Right cardiac atrium (tissue), 5 donors: ENCODE measurements at places on chromosomes 7 and 10.

DNA sequence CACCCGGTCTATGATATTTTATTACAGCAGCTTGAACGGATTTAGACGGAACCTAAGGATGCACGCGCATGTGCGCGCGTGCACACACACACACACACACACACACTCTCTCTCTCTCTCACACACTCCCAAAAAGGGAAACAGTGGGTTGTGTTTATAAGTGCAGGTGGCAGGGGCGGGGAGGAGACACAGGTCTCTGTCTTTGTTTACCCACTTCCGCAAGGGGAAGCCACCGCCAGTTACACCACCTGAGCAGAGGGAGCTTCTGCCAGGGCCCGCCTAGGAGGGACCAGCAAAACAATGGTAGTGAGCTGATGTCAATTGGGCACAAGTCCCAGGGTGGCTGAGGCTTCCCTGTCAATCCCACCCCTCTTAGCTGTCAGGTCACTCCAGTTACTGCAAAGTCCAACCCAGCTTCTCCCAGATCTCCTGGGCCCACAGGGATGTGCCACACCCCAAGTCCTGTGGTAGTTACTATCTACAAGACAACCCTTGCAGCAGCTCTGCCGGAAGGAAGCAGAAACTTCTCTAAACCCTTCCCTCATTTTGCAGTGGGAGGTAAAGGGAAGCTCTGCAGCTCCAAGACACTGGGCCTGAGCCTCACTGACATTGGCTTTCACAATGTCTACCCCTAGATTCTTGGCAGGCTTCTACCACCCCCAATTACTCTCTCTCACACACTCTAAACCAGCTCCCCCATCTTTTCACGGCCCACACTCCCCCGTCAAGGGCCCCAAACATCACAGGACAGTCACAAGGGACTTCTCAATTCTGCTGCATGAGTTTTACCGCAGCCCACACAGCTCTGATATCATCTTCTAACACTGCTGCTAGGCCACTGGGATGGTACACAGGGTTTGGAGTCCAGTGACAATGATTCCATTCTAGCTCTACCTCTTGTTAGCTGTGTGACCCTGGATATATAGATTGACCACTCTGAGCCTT lies 17.6 kb downstream of the ANXA11 start:
- no peak for DNase-seq

- no peak for DNase-seq
Observed at GRCh38 chr7:106775552-106775936, 89.5 kb upstream of the PIK3CG start.

- no peak for DNase-seq
Observed at GRCh38 chr7:29084832-29085231, 61.5 kb downstream of the CPVL start.

- no peak for DNase-seq
Observed at GRCh38 chr10:100006243-100006886, 3.4 kb downstream of the DNMBP start.

DNA sequence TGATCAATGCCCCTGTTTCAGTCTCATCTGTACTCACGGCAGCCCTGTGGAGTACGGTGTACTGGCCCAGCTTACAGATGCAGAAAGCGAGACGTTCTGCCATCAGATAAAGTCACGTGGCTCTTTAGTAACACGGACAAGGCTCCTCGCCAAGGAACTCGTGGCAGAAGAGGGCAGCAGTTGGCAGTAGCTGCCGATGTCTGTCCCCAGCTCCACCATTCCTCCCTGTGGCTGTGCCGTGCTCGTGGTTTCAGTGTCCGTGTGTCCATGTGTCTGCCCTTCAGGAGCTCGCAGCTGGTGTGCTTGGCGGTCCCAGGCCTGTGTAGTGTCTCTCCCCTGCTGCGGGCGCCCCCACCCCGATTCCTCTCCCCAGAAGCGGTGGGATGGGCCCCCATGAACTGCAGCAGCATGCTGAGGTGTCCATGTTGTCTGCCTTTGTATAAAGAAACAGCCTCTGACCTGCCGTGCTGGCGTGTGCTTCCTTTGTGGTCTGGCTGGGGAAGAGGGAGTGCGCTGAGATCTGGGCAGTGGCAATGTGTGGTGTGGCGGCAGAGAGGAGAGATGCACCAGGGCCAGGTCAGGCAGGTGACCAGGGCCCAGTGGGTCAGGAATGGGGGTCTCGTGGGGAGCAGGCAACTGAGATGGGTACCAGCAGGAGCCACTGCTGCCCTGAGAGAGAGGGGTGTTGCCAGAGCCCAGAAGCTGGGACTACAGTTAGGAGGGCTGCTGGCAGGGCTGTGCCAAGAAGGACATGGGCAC lies 9.8 kb downstream of the RHBDD2 start:
- DNase-seq, result no peak
